ENCODE measurements at places on chromosomes 3 and 15.

- no peak for DNase-seq
Observed at GRCh38 chr15:49718234-49718633, 97.4 kb downstream of the DTWD1 start.

DNA sequence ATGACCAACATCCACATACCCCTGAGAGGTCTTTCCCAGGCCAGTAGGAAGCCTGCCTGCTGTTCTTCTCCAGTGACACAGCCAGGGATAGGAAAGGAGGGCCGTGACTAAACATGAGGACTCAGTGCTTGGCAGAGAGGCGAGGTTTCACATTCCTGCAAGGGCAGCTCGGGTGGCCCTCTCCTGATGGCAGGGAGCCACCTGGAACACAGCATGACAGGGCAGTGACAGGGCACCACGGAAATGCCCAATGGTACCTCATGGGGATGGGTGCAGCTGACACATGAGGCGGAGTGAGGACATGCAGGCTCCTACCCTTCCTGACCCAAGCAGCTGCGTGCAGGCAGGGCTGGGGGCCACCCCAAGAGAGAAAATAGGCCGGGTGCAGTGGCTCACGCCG, 7.4 kb upstream of the TGM5 start:
- DNase-seq, result no peak

- no peak for DNase-seq
Observed at GRCh38 chr15:61175024-61175423, 54.1 kb downstream of the RORA start.

GRCh38 chr15:27084844-27085243, 113.9 kb downstream of the GABRG3 start:
- no peak for DNase-seq

- DNase-seq, result no peak
Observed at GRCh38 chr3:51501833-51502561, 2.2 kb upstream of the DCAF1 start.

- no peak for DNase-seq
Observed at GRCh38 chr3:16369276-16369675, 104.3 kb downstream of the OXNAD1 start.

GRCh38 chr3:61848885-61849284, 287.5 kb downstream of the PTPRG start:
- no peak for DNase-seq

DNA sequence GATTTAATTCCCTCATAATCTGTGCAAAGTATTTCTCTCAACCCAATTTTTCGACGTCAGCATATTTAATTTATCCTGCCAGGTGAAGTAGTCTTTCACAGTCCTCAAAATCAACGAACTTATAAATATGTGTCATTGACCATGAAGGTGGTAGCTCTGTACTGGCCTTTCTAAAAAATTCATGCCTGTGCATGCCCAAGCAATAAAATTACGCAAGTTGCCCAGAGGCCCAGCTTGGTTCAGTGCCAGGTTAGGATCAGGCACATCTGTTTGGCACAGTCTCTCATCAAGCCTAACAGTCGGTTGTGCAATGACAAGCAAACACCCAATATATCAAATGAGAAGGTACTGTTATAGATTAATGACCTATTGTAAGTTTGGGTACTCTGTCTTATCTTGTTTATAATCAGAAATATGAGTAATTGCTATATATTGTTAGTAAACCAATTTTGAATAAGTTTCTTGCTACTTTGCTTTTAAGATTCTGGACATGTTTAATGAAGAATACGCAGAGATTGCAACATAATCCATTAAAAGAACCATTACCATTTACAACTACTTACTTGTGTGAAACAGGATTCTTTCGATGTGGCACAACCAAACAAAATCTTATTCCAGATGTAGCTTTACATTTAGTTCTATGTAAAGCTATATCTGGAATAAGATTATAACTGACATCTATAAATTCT, 159.0 kb upstream of the IL12A start:
- DNase-seq, result peak; percentile 89

DNA sequence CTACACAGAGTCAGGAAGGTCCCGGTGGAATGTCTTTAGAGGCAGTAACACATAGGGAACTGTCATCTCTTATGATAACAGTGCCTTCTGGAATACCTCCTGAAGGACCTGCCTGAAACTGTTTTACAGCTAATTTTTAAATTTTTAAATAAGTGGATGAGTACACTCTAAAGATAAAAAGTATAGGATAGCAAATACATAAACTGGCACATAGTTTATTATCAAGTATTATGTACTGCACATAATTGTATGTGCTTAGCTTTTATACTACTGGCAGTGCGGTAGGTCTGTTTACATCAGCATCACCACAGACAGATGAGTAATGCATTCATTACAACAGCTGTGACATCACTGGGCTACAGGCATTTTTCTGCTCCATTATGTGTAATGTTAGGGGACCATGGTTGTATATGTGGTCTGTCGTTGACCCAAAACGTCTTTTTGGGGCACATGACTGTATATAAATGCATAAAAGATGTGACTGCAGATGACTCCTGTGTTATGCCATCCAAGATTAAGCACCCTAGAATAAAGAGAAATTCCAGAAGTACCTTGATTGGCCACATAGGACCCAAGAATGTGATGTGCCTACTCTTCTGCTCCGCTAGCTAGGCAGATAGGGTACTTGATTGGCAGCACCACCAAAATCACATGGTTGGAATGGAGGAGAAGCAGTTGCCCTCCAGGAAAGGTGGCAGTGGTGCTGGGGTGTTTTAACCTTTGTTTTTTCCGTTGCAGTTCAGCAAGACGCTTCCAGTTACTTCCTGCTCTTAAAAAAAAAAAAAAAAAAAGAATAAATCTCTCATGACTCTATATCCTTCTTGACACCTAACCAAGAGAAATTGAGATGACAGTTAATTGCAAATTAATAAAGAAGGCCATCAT, 3.3 kb downstream of the VPS8 start:
- no peak for DNase-seq

DNA sequence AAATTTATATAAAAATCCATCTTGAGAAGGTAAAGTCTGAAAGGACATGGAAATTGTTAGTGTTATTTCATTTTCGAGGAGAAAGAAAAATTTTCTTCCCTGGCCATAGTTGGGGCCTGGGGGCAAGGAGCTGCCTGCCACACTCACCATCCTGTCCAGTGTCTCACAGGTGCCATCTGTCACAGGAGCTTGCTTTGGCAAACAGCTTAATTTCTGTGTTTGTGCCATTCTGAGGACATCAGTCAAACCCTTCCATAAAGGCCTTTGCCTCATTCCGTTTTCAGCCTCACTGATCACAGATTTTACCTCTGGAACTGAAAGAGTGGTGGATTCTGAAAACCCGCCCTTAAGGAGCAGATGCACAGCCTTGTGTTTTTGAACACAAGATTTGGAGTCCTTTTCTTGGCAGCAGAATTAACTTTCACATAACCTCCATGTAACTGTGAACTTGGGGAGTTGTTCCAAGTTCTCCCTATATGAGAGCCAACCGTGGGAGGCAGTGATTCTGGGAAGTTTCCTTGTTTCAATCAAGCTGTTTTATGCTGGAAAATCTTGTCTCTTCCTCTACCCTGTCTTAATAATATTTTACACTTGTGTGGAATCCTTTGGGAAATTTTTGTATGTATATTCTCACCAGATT, 254.7 kb downstream of the CACNA2D3 start:
- no peak for DNase-seq

- no peak for DNase-seq
Observed at GRCh38 chr15:89803941-89804800, 10.5 kb downstream of the ANPEP start.

GRCh38 chr3:112769286-112769978, 77.2 kb downstream of the CD200R1L start:
- no peak for DNase-seq

GRCh38 chr3:11322931-11323330, 50.7 kb downstream of the ATG7 start:
- no peak for DNase-seq

DNA sequence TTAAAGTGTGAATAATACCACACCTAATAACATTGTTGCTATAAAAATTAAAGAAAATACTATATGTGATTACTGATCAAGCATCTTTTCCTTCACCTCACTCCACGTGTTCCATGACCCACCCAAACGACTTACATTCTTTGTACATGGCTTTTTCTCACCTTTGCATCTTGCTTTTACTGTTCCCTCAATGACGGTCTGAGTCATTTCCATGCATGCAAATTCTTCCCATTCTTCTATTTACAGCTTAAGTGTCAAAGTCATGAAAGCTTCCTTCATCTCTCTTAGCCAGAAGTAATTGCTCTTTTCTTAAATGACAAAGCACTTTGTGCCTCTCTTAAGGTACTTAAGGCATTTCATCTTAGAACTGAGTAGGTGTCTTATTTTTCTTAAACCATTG, 64.0 kb downstream of the GREM1 start:
- DNase-seq, result no peak

- no peak for DNase-seq
Observed at GRCh38 chr15:99406716-99407487, 155.6 kb downstream of the LRRC28 start.

DNA sequence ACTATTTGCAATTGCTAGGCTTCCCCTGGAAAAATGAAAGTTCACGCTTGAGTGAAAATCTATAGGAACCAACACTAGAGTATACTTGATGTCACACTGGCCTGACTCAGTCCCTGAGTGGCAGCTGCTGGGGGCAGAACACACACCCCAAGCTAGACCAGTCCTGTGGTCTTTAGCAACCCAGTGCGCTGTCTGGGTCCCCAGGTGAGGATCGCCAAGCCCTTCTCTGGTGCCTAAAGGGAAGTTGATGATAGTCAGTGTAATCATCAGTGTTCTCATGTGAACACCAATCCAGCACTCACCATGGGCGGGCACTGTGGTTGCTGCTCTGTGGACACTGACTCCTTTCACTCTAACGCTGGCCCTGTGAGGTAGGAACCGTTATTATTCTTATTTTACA, 11.2 kb downstream of the ALDH1A3 start:
- DNase-seq, result no peak

- DNase-seq, result no peak
Observed at GRCh38 chr15:70342554-70343548, 245.1 kb upstream of the TLE3 start.

DNA sequence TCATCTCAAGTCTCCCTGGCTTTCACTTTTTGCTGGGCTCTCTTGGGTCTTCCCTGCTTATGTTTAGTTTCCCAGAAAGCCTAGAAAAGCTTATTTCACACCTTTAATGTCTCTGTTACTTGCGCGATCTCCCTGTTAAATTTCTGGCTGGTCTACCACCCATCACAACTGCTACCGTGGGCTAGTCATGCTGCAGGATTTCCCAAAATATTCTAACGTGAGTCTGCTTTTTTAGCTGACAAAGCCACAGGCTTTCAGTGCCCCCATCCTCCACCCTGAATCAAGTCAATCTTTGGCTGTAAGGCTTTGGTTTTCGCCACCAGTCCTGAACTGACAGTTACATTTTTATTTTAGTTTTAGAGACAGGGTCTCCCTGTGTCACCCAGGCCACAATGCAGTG, 74.1 kb downstream of the SUMF1 start:
- no peak for DNase-seq

DNA sequence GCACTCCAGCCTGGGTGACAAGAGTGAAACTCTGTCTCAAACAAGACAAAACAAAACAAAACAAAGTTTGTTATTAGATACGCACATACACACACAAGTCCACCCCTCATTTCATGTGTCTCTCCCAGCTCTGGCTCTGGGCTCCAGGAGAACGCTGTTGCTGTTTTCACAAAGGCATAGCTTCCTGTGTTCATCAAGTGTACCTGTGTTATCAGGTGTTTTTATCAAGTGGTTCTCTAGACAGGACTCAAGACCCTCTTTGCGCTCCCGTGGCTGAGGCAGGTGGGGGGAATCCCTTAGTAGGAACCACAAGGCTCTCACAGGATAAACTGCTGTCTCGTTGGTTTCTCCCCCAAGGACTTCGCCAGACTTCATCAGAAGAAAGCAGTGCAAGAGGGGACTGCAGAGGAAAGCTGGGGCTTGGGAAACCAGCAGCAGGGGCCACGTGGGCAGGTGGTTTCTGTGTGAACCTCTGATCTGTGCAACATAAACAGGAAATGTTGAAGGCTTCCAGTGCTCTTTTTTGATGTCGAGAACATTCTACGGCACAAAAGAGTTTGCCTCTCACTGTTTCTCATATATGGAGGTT, 6.9 kb upstream of the PPP1R2 start:
- DNase-seq, result no peak

DNA sequence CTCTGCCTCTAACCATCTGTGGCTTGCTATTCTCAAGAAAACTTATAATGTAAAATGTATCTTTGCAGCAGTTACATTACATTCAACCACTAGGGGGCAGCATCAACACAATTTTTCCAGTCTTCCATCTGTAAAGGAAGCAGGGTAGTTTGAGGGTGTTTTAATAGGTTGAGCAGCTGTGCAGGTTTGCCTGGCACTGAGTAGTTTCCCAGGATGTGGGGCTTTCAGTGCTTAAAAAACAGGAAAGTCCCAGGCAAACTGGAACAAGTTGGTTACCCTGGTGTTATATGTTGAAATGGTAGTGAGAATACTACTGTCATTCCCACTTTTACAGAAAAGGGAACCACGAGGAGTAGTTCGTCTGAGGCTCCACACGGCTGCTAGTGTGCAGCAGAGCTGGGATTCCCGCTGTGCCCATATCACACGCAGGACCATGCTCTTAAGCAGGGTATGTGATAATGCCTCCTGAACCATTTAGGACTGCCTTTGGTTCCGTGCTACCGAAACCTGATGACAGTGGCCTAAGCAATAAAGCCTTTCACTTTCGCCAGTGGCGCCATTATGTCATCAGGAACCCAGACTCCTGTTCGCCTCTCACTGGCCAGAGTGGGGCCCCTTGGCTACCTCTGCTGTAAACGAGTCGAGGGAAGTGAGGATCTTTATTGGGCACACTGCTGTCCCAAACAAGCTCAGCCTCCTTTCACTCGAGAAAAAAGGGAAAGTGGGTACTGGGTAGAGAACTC, 64.7 kb upstream of the ZBTB38 start:
- peak; percentile 77 for DNase-seq

- no peak for DNase-seq
Observed at GRCh38 chr3:72969766-72970165, 26.8 kb upstream of the PPP4R2 start.

GRCh38 chr3:71168880-71169411, 414.6 kb downstream of the FOXP1 start:
- peak; percentile 42 for DNase-seq

- peak; percentile 1 for DNase-seq
Observed at GRCh38 chr3:16171009-16171408, 3.5 kb upstream of the GALNT15 start.

- no peak for DNase-seq
Observed at GRCh38 chr3:50502225-50502583, 1.2 kb downstream of the CACNA2D2 start.

DNA sequence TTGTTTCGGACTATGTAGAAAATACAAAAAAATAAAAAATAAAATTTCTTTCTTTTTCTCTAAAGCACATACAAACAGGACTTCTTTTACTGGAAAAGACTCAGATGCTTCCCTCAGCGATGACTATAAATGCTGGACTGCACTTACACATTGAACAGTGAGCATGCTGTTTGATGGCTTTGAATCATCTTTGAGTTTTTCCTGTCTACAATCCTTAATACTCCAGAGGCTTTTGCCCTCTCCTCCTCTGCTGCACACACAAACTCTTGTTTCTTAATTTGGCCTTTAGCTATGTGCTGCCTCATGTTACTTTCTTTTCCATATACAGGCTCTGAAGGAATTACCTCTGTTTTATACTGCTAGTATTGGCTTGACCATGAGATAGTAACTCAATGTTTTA, 575.1 kb downstream of the EPHA3 start:
- DNase-seq, result no peak

Data from DMS153 (cell line).